ENCODE measurements at places on chromosomes 1 and 21.

- no peak for DNase-seq
Measured at GRCh38 chr1:215530401-215530984, 36.6 kb upstream of the KCTD3 start.

DNA sequence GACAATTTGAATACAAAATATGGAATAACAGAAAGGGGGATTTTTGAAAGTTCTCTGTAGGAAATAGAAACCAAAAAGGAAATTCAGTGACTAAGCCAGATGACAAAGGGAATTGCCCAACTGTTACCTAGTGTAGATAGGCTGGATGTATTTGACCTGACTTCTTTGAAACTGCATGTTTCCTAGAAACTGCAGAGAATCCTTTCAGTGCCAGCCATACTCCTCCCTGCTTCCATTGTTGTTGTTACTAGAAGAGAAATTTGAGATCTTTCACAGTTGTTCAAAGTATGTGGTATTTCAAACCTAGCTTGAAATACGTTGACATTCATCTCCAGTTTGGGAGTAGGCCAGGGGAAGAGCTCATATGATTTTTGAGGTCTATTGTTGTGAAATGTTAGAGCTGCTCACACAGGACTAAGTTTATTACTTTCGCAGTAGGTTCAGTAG lies 1.8 kb upstream of the GBP5 start:
- DNase-seq, result no peak

DNA sequence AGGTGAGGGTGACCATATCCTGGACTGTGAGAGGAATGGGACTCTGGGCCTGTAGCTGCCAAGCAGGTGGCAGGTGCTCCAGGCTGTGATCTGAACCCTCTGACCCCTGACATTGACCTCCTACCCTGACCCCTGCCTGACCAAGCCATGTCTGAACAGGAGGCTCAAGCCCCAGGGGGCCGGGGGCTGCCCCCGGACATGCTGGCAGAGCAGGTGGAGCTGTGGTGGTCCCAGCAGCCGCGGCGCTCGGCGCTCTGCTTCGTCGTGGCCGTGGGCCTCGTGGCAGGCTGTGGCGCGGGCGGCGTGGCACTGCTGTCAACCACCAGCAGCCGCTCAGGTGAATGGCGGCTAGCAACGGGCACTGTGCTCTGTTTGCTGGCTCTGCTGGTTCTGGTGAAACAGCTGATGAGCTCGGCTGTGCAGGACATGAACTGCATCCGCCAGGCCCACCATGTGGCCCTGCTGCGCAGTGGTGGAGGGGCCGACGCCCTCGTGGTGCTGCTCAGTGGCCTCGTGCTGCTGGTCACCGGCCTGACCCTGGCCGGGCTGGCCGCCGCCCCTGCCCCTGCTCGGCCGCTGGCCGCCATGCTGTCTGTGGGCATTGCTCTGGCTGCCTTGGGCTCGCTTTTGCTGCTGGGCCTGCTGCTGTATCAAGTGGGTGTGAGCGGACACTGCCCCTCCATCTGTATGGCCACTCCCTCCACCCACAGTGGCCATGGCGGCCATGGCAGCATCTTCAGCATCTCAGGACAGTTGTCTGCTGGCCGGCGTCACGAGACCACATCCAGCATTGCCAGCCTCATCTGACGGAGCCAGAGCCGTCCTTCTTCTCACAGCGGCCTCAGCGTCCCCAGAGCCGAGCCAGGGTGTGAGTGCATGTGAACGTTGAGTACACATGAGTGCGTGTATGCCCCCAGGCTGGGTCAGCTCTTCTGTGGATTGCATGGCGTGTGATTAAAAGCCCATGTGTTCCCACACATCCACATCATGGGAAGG lies 3.1 kb downstream of the TMEM125 start:
- peak; percentile 3 for DNase-seq

- no peak for DNase-seq
Measured at GRCh38 chr1:200625381-200625824, 4.9 kb upstream of the KIF14 start.

DNA sequence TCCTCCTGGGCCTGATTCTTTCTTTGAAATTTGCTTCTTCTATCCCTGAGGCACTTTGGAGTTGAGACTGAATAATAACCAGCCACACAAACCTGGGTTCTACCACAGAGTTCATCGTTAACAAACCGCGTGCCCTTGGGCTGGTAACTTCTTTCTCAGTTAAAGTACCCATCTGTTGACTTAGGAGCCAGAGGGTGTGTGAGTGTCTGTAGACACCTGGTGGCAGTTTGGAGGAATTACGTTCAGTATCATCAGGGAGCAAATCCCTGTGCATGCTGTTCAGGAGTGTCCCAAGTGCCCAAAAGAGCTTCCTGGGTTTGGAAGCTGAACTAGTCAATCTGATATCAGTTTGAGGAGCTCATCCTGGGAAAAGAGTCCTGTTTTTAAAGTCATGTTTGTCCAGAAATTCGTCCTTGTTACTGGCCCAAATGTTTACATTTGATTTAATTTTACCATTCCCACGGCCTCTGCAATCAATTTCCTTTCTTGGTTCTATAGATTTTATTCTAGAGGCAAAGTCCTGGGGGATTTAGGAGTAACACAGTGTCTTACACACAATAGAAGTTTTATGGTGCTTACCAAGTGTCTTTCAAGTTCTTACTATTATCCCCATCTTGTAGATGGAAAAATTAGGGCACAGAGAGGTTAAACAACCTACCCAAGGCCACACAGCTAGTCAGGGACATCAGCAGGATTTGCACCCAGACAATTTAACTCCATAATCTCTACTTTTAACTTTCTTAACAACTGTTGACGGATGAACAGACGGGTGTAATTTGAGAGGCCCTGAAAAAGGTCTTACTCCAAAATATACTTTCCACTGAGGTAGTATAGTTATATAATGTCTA lies 26.7 kb upstream of the RPTN start:
- DNase-seq, result peak; percentile 46

GRCh38 chr1:243465081-243465480 lies 209.2 kb downstream of the SDCCAG8 start:
- no peak for DNase-seq

DNA sequence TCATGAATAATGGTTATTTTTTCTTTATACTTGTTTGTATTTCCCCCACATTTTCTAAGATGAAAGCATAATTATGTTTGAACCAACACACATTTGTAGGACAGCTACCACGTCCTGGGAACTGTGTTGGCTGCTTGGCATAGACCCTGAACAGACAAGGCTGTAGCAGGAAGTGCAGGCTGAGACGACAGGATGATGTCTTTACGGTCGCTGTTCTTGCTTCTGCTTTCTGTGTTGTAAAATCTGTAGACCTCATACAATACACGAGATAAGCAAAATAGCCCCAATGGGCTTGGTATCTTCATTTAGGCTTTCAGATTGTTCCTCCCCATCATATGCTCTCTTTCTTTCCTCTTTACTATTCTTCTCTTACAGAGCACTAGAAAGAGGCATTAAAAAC lies 23.3 kb upstream of the OTUD3 start:
- DNase-seq, result no peak

DNA sequence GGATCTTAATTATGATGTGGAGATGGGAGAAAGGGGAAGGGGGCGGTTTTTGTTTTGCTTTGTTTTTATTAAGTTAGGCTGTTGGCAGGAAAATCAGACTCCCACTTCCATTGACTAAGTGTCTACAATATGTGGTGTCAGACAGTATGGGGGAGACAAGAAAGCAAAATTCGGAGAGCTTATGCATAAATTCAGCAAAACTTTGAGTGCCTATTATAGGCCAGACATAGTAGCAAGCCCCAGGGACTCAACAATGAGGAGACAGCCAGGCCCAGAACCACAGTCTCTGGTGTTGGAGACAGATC lies 835 bp upstream of the TSPAN2 start:
- DNase-seq, result no peak

DNA sequence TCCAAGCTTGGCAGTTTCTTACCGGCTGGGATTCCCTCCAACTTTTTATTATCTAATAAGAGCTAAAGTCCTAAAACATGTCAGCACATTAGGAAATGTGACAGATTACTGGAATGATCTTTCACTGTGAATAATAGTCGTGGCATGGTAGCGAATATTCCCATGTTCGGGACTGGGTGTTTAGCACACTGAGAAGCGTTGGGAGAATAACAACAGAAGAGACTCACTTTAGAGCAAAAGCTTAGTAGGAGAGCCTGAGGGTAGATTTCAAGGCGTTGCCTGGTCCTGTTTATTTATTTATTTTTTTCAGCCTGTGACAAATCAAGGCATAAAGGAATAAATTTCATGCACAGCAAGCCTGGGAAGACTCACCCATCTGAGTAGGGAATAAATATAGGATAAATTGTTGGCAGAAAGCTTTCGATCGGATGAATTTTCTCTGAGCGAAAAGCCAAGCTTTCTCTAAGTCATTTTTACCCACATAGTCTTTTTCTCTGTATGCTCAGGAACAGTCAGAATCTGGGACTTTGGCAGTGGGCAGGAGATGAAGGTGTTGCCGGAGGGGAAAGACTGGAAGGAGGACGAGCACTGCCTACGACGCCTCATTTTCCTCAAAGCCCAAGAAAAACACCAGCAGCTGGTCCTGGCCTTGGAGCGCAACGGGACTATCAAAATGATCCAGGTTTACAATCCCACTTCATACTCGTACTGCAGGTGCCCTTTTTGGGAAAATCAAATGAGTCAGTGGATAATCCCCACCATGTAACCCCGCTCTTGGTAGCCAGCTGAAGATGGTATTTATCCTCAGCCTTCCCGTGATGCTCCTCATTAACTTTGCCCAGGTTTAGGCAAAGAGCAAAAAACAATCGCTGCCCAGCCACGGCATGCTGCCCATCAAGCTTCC lies 97.2 kb downstream of the WDR64 start:
- no peak for DNase-seq

GRCh38 chr1:227793948-227794816 lies 21.3 kb upstream of the PRSS38 start:
- DNase-seq, result no peak

DNA sequence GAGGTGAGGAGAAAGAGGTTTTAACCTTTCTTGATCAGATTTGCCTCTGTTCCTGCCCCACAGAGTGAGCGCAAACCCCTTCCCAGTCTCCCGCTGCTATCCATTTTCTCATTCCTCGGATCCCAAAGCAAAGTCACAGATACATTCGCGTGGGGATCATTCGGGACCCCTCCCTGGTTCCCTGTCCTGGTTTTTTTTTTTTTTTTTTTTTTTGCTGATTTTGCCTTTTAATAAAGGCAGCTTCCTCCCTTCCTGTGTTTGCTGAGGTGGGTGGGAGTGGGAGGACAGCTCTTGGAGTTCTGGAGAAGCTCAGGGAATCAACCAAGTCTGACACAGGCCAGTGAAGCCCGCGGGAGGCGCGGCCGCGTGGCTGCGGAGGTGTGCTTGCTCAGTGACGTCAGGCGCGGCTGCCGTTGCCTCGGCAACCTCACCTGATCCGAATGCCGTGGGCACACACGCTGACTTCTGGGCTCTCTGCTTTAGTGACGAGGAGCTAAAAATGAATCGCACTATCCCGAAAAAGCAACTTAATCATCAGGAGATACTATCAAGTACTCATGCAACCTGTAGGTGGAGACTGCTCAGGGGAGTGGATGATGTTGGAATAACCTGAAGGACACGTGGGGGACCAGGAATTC lies 106.4 kb downstream of the TBX19 start:
- DNase-seq, result peak; percentile 70

- DNase-seq, result no peak
Measured at GRCh38 chr1:172971241-172971640, 79.5 kb downstream of the TNFSF18 start.

DNA sequence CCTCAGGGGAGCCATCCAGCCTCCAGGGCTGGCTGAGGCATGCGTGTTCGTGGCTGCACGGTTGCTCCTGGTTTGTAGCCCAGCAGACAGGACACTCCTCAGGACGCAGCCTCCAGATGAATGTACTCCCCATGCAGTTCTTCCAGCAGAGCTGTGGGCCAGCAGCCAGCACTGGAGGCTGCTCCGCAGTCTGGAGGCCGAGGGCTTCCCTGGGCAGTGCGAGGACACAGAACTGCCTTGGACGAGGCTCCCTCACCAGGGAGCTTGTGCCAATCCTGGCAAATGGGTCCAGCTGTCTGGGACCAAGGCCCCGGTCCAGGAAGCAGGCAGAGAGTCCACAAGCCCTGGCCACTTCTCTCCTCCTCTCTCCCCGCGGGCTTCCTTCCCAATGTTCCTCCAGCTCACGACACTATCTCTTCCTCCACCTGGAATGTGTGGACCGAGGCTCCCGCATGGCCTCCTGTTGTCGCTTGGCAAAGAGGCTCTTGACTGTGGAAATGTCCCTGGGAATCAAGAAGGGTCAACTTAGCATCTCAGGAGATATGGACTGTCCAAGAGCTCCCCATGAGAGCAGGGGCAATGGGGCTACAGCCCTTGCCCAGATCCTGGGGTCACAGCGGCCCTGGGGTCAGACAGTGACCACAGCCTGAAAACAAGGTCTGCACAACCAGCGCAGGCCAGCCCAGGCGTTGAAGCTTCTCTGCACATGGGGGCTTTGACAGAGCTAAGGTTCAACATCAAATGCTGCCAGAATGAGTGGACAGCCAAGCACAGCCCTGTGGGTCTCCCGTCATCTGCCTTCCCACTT lies 5.3 kb downstream of the EDN2 start:
- DNase-seq, result peak; percentile 68

- DNase-seq, result no peak
Measured at GRCh38 chr21:34630536-34631143, 15.7 kb upstream of the RCAN1 start.

- DNase-seq, result peak; percentile 37
Measured at GRCh38 chr1:211352985-211353515, 26.4 kb downstream of the TRAF5 start.

DNA sequence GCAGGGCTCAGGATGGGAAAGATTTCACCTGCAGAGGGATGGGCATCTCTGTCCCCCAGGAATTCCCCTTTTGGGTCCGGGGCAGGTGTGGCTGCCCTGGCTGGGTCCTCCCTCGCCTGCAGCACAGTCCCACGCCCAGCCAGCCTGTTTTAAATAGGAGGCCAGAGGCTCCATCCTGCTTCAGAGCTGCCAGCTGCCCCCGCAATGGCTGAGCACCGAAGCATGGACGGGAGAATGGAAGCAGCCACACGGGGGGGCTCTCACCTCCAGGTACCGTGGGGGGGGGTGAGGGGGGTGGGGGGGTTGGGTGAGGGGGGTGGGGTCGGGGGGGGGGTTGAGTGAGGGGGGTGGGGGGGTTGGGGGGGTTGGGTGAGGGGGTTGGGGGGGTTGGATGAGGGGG lies 3.6 kb downstream of the SCNN1D start:
- DNase-seq, result peak; percentile 55

- DNase-seq, result no peak
Measured at GRCh38 chr1:6271006-6271405, 10.1 kb upstream of the GPR153 start.
